G401 (cell line): ENCODE measurements at places on chromosomes 2 and 18.

DNA sequence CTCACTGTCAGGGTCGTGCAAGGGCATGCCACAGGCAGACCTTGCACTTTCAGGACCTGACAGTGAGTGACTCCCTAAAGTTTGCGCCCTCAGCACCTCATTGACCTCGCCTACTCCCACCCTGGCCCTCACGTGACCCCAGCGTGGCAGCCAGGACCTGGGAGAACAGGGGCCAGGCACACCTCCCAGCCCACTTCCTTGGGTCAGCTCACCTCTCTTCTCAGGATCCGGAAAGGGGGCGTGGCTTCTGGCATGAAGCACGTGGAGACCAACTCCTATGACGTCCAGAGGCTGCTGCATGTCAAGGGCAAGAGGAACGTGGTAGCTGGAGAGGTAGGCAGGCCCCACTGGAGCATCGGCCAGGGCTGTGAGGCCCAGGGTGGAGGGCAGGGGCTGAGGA lies 8.8 kb downstream of the VIL1 start:
- no peak for DNase-seq

- peak; percentile 12 for DNase-seq
Observed at GRCh38 chr18:58682429-58683069, 11.3 kb downstream of the MALT1 start.

GRCh38 chr2:33042265-33042664 lies 95.5 kb downstream of the LTBP1 start:
- no peak for DNase-seq

GRCh38 chr2:228657807-228658402 lies 476.4 kb upstream of the SPHKAP start:
- DNase-seq = peak; percentile 83
